ENCODE measurements at places on chromosomes 7 and 10.

DNA sequence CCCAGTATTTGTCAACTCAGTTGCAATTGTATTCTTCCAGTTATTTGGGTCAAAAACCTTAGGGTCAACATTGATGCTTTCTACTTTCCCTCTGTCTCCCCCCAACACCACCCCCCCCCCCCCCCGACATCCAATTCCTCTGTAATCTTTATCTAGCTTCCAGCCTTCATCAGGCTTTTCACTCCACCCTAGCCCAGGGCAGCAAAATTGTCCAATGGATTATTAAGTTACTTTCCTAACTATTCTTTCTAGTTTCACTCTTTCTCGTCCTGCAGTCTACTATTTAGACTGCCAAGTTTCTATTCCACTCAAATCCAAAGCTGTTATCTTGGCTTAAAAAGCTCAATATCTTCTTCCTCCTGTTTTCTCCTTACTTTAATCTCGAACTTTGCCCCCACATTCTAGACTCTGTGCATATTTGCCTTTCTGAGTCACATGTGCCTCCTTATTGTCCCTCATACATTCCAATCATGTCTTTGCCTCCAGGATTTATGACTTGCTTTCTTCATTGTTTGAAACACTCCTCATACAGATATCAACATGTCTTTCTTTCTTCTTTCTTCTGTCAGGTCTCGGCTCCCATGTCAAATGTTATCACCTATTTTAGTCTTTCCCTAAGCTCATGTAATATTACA is 196.6 kb upstream of the TMEM196 start:
- DNase-seq: no peak

DNA sequence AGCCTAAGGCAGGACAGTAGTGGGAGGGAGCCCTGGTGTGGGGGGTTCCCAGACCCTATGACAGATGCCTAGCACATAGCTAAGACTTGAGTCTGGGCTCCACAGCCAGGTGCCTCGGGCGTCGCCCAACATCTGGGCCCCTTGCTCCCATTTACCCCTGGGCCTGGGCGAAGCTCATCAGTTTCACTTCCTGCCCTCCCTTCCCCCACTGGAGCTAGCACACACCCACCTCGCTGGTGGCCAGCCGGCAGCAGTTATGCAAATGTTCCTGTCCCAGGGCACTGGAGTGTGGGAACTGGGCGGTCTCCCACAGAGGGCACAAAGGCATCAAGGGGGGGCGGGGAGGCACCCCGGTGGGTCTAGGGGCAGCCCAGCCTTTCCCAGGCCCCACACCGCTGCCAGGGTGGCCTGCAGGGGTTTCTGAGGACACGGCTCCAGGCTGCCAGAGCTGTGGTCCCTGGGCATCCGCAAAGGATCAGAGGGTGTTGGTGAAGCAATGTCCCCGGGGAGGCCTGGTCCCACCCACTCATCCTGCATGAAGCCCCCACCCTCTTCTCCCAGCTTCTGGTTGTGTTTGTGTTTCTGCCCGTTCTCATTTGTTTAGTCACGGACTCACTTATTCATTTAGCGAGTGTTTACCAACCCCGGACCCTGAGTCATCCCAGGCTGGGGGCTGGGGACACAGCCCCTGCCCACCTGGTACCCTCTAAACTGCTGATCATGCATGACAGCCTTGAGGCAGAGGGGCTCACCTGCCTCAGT is 20.4 kb downstream of the SH2B2 start:
- DNase-seq: no peak

- no peak for DNase-seq
Measured at GRCh38 chr7:156156734-156157408, 344.6 kb upstream of the SHH start.

DNA sequence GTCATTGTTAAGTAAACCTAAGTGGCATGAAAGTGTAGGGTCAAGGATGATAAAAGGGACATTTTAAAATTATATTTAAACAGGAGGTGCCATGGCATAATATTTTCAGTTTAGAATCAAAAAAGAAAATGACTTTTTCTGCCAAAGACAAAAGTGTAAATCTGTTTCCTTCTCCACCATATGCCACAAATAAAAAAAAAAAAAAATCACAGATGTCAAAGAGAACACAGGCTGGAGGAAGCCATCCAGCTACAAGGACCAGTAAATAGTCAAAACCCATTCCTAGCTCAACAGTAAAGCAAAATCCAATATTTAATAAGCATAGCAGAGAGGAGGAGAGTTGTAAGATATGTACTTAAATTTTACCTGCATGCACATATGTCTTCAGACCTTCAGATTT is 321.3 kb upstream of the TMEM229A start:
- no peak for DNase-seq

DNA sequence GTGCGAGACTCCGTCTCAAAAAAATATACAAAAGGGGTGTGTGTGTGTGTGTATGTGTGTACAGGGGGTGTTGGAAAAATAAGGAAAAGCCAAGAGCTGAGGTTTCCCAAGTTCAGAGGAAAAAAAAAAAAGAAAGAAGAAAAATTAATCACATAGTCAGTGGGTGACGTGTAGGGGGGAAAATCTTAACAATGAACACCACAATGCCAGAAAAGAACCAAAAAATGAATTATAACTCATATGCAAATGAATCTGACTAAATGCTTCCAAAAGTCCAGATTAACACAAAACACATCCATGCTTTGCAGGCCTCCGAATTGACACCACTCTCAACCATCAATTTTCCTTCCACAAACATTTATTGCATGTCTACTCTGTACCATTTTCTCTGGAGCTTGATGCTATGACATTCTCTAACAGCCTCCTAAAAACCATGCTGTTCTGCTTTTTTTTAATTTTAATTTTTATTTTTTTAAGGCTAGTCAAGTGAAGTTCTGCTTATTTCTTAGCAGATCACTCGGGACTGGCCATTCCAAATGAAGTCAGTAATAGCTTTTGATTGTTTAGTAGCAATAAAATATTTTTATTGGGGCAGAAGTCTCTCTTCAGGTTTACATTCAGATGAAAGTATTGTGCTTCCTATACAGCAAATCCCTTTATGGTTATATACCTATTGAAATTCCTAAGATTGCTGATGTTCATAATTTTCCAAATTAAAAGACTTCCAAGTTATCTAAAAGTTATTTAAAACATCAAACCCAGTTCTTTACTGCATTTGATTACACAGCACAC is 133.8 kb downstream of the CNOT4 start:
- no peak for DNase-seq

DNA sequence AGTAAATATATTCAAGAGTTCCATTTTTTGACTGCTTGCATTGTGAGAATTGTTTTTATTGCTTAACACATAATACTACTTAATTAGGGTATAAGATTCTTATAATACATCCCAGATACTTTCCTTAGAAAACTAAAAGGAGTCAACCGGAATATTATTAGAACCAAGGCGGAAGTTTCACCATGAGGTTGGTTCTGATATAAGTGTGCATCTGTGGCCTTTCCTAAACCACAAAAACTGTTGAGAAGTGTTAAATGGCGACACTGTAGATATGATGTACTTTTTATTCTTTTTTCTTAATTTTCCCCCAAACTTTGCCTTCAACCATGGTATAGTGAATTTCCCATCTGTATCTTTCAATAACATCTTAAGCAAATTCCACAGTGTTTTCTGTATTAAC is 32.3 kb upstream of the INHBA start:
- no peak for DNase-seq

DNA sequence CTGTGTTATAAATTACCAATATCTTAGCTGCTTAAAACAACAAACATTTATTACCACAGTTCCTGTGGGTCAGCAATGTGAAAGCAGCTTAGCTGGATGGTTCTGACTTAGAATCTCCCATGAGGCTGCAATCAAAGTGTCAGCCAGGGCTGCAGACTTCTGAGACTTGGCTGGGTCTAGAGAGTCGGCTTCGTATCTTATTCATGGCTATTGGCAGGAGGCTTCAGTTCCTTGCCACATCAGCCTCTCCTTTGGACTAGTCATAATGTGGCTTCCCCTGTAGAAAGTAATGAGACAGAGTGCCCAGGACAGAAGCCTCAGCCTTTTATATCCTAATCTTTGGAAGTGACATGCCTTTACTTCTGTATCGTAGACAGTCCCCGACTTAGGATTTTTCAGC is 27.3 kb downstream of the RALA start:
- no peak for DNase-seq

GRCh38 chr7:97174303-97174702 is 56.8 kb downstream of the SDHAF3 start:
- no peak for DNase-seq

- DNase-seq: no peak
Measured at GRCh38 chr7:7208520-7208919, 26.2 kb downstream of the C1GALT1 start.

GRCh38 chr10:61779950-61780659 is 117.4 kb downstream of the CABCOCO1 start:
- peak; percentile 20 for DNase-seq

DNA sequence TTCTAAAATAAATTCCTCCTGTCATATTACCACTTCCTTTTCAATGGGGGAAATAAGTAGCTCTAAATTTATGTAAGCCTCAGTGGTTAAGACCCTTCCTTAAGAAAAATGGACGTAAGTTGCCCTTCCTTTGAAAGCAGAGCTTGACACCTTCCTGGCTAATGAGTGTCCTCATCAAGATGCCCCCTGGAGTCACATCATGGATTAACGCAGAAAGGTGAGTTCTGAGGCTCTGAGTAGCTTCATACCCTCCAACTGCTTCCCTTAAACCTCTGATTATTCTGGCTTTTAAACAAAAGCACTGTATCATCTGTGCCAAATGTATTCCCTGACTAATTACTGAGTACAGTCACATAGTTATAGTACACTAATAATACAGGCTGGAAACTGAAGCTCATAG is 14.7 kb downstream of the KCTD7 start:
- no peak for DNase-seq

GRCh38 chr7:128705891-128706333 is 33.2 kb upstream of the CALU start:
- DNase-seq: no peak

- no peak for DNase-seq
Measured at GRCh38 chr7:122675621-122676020, 23.3 kb downstream of the RNF133 start.

GRCh38 chr10:96130326-96130995 is 364 bp downstream of the ZNF518A start:
- DNase-seq: peak; percentile 68

DNA sequence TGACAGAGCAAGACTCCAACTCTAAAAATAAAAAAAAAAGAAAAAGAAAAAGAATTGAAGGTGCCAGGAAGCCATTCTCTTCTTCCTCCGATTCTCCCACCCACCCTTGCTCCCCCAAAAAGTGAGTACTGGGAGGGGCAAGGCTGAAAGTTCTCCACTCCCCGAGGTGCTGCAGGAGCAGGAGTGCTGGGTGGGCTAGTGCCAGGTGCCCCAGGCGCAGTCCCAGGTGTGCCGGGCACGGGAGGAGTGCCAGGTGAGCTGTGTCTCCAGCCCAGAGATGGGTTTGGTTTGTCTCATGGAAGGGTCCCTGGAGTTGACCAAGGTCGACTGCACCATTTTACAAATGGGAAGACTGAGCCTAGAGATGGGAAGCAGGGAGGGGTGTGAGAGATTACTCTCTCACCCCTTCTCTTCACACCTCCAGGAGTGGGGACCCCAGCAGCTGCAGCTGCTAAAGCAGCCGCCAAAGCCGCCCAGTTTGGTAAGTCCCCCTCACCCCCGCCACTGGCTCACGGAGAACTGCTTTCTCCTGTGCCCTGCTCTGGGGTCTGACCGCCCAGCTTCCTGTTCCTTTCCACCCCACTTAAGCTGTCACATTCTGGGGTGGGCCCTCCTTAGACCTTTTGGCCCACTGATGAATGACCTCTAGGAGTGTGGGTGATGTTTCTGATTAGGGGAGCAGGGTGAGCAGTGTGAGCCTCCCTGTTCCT is 26.2 kb upstream of the LIMK1 start:
- no peak for DNase-seq

DNA sequence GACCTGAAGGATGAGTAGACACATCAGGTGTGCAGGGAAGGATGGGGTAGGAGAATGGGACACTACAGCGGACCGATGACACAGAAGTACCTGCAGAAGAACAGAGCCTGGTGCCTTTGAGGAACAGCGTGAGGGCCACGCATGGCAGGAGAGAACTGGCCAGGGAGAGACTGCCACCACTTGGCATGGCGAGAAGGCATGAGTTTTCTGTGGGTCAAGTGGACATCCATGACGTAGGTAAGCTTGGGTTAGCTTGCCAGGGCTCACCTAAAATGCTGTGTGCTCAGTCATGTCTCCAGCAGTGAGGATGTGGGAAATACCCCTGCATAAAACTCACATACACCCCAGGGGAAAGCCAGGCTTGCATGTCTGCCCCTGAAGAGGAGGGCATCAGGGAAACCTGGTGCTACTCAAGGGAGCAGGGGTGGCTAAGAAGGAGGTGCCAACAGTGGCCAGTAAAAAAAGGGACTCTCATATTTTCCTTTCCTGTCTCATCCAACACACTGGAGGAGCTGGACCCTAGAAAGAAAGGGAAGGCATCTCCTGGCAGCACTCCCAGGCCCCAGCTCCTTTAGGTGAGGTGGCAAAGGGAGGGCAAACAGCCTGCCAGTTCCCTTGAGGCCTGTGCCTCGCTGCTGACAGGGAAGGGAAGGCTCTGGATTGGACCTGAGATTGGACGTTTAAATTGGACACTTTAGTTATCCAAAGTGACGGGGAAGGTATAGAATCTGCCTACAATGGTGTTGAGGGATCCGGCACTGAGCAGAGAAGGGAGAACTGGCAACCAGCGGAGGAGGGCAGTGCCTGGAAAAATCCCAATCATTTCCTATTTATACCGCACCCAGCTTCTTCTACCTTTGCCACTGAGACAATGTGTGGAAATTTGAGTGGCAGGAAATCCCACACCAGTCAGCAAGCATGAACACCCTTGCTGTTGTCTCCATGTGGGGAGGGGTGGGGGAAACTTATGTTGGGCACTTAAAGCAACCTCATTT is 255.7 kb downstream of the GLI3 start:
- no peak for DNase-seq

GRCh38 chr10:42930516-42931192 is 146.2 kb upstream of the RET start:
- no peak for DNase-seq

DNA sequence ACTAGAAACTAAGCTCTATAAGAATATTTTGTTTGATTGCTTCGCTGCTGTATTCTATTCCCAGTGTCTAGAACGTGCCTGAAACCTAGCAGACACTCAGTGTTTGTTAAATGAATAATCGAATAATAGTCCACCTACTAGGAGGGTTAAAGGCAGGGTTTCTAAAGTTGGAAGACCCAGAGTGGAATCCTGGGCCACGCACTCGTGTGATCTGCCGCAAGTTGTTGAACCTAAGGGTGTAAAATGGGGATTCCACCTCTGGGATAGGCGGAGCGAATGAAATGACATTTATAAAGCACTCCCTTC is 702 bp upstream of the AGFG2 start:
- no peak for DNase-seq

GRCh38 chr7:128359336-128359735 is 2.2 kb downstream of the PRRT4 start:
- DNase-seq: no peak

Data from stimulated activated CD4-positive, alpha-beta T cell treated with anti-CD3 and anti-CD28 coated beads, Interleukin-12 subunit alpha, Interleukin-12 subunit beta, amount 100 ng/mL, for 24 hours (primary cell).